ENCODE measurements at places on chromosomes 4 and X.
A peak's percentile ranks its signal among the peaks of the same experiment; 100 is the strongest.

DNA sequence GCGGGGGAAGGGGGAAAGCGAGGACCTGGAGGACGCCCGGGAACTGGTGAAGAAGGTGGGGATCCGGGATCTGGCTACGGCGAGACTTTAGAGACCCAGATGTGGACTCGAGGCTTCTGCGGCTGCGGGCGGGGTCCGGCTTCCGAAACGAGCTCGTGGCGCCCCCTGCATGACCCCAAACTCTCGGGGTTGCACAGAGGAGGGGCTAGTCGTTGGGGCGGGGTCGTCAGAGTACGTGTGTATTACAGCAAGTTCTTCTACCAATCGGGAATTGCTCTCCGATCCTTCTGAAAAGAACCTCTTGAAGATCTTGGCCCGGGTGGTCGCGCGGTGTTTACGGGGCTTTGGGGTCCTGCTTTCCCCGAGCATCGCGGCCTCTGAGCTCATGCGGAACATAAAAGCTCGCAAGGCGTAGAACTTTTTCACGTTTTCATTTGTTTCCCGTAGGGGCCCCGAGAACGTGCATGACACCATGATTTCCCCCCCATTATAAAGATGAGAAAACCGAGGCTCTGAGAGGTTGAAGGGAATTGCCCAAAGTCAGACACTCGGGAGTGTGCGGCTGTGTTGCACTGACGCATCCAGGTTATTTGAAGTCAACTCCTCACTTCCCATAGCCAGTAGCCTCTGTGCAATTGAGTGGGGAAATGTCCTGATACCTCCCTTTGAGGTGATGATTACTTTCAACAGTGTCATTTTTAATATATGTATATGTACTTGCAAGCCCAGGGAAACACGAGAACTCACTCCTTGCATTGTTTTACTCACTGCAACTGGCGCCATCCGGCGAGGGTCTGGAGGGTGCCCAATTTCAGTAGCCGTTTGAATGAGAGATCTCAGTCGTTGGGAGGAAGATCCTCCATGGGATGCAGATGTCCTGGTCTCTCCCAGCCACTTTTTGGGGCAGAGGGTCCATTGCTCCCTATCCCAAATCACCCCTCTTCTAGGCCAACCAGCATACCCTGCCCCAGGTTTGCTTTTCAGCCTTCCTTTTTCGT, at the start of gene BEND4:
Gene BEND4, minus strand, starts transcription at position 149 of the 998 bp plus-strand sequence. CDS start 512 bp downstream, outside the sequence.
- DNase-seq: no peak

- no peak for DNase-seq
These were observed 55.2 kb downstream of the RTL3 start for GRCh38 chrX:78603908-78604307.

DNA sequence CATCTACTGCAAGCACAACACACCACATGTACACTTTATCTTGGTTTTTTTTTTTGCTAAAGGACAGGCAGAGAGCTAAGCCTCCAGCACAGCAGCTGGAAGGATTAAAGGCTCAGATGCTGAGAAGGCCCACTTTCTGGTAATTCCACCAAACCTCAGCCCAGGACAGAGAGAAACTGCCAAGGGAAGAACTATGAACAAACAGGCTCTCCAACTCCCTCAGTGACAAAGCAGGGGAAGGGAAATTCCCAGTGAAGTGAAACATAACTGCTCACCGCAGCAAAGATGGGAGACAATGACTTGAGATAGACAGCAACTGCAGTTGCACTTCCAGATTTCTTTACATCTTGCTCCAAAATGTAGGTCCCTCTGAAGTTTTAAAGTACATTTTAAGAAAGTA, 4.8 kb downstream of the PROM1 start:
- DNase-seq: no peak

- DNase-seq: no peak
These were observed 236.6 kb downstream of the LDB2 start for GRCh38 chr4:16661813-16662212.

- DNase-seq: no peak
These were observed 300.4 kb upstream of the CPEB2 start for GRCh38 chr4:14701896-14702295.

GRCh38 chr4:186424745-186425144, 130.6 kb downstream of the MTNR1A start:
- DNase-seq: no peak

DNA sequence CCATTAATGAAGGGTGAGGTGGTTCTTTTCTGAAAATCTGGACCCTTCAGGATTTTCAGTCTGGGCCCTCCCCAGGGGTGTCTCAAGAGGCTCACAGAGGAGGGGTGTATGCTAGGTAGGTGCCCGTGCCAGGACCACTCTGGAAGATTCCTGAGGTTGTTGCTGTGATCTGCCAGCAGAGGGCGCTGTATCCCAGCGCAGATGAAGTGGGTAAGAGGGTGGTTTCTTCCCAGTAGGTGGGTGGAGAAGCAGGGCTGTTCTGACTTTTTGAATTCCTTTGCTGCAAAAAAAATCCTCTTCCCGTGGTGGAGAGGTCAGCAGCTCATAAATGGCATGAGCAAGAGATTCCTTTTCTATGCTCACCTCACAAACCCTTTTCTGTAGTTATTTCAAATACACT, 51.1 kb downstream of the SCML1 start:
- DNase-seq: no peak

- no peak for DNase-seq
These were observed 37.9 kb upstream of the SLC4A4 start for GRCh38 chr4:71300964-71301363.

GRCh38 chr4:108828620-108829019, 65.8 kb upstream of the ETNPPL start:
- DNase-seq: no peak

- DNase-seq: no peak
These were observed 50.5 kb downstream of the IL15 start for GRCh38 chr4:141686879-141687278.

DNA sequence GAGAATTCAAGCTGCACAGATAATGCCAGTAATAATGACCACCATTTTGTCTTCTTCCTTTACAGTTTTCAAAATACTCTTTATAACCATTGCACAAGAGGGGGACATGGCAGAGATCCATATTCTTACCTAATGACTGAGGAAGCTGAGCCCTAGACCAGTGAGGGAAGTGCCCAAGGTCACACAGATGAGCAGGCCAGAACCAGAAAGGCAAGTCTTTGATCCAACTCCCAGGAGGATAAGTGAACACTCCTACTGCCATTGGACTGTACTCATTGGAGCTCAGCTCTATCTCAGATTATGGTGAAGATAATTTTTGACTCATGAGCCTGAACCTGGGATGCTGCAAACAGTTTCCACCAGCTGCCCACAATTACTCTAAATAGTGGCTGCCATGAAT, 28.6 kb downstream of the AMER1 start:
- DNase-seq: no peak

DNA sequence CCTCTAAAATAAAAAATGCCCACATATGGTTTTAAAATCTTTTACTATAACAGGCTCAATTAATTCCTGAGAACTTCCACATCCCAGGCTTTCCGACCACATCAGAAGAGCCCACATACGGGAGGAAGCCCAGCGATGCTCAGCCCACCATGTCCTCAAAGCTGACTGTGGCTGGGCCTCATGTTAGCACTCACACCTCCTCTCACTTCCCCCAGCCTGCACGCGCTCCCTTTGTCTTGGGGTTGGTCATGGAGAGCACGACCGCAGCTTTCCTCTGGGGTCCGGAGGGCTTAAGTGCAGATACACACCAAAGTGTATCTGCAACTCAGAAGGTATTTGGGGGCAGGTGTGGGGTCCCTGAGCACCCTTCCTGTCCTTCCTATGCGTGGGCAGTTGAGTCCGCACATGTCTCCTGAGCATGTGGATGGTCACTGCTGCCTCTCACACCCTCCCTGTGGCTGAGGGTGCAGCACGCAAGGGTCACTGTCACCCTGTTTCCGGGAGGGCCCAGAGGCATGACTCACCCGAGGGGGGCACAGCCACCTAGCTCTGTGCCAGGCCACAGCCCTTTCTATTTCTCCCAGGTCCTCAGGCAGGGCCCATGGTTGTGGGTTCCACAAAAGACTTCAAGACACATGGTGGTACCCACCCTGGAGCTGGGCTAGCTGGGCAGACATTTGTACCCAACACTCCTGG, 21.2 kb downstream of the WDR1 start:
- DNase-seq: no peak

DNA sequence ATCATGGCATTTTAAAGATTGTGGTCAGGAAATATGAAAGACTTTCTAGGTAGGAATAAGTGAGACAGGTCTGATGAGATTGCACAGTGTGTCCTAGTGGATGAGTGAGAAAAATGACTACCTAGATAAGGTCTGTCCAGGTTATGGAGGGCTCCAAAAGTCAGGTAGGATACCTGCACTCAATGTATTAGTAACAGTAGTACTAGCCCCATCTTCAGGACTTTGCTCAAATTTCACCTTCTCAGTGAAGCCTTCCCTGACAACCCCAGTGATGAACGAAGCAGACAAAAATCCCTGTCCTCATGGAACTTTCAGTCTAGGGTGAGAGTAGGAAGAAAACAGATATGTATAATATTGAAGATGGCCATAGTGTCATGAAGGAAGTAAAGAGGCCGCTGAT, 85.7 kb downstream of the ZIC3 start:
- DNase-seq: no peak

DNA sequence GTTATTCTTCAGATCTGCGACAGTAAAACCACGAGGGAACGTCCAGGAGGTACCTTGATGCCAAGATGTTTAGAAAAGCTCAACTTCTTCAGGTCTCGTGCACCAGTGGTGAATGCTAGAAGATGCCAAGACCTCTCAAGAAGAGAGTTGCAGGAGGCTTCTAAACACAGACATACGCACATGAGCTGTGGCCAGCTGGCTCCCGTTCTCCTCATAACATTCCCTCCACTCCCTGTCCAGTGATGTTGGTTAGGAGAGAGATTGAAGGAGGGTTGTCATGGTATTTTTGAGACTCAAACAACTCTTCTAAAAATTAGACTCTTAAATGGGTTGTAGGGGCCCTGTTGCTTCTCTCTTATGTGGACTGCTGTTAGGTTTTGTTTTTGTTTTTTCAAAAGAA, 184.3 kb downstream of the QDPR start:
- no peak for DNase-seq

- no peak for DNase-seq
These were observed 4.0 kb downstream of the SRPX start for GRCh38 chrX:38216642-38217041.

GRCh38 chr4:4859325-4859798, at the start of gene MSX1:
Gene MSX1, plus strand, starts transcription at chr4:4859665. Its CDS starts 235 bp downstream, at chr4:4859900.
- DNase-seq: no peak

GRCh38 chr4:53551281-53551864, 39.9 kb downstream of the LNX1 start:
- DNase-seq: no peak

- no peak for DNase-seq
These were observed 60.3 kb downstream of the DCTD start for GRCh38 chr4:182856862-182857261.

DNA sequence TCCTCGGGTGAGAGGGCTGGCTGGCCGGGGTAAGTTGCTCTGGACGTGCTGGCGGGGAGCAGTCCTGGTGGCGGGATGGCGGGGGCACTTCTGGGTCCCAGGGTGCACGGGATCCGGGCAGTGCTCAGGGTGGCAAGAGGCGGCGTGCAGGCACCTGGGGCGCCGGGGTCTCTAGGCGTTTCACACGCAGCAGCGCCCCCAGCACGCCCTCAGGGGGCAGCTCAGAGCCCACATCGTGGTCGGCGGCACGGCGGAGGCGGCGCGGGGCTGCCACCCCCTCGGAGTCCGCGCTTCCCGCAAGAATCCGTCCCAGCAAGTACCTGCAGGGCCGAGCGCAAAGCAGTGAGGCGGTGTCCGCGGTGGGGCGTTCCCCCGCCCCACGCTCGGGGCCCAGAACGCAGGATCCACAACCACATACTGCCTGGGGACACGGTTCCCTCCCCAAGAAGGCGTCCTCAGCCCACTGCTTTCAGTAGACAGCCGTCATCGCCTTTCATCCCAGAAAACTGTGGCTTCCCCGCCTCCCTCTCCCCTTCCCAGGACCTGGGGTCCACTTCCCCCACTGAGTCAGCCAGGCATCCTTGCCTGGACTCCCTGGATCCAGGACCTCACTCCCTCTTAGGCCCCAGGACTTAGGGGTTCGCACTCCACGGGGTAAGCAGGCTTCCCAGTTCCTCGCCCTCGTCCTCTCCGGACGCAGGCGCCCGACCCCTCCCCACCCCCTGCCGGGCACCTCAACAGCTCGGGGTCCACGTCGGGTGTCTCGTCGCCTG, 4.1 kb downstream of the PCSK1N start:
- DNase-seq: no peak

DNA sequence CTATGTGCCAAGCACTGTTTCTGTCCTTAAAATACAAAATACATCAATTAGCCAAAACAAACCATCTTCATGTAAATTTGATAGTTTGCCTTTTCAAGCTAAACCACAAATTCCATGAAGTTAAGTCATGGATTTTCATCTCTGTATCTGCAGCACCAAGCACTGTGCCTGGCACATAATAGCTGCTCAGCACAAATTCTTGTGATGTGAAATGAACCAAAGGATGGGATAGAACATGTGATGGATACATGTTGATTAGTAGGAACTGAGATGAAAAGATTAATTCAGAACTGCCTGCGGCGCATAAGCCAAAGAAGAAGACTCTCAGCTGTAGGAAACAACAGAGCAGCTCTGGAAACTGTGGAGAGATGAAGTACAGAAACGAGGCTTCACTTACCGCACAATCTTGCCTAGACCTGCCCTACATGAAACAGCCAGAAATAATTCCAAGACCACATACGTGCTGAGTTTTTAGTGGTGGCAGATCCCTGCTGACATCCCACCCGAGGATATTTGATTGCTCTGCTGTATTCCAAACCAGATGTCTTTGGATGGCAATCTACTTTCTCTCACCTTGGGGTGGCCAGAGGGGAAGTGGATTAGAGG, 40.9 kb upstream of the DCLK2 start:
- peak; percentile 3 for DNase-seq

- DNase-seq: no peak
These were observed 73.9 kb downstream of the AMOT start for GRCh38 chrX:112766774-112767173.

DNA sequence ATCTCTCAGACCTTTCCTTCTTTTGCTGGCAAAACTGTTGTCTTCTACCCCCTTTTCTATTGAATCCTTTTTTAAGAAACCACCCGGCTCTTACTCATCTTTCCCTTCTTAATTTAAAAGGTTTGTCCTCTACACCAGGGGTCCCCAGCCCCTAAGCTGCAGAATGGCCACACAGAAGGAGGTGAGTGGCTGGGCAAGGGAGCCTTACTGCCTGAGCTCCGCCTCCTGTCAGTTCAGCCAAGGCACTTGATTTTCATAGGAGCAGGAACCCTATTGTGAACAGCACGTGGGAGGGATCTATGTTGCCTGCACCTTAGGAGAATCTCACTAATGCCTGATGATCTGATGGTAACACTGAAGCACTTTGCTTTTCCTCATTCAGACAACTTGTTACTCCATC, 726.3 kb upstream of the INTU start:
- DNase-seq: no peak
